CD4-positive, CD25-positive, alpha-beta regulatory T cell (primary cell): ENCODE measurements at places on chromosomes 3 and 15. TPM values are rescaled to one million over a fixed set of nuclear protein-coding genes. Genes with fewer than 3 reads are reported as not detected.

DNA sequence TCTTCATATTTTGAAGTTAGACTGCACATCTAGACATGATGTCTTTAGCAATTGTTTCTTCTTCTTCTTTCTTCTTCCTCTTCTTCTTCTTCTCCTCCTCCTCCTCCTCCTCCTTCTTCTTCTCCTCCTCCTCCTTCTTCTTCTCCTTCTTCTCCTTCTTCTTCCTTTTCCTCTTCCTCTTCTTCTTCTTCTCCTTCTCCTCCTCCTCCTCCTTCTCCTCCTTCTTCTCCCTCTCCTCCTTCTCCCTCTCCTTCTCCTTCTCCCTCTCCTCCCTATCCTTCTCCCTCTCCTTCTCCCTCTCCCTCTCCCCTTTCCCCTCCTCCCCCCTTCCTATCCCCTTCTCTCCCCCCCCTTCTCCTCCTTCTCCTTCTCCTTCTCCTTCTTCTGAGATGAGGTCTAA lies 21.9 kb downstream of the TCF12 start:
- H3K4me3 ChIP-seq, result no peak overlapping the region
- H3K4me1 ChIP-seq, result peaks cover 6% of the 10 kb centered on the region
- peaks cover 3% of the 10 kb centered on the region for H3K36me3 ChIP-seq
- H3K27me3 ChIP-seq, result no peaks in the 10 kb centered on the region

CCR9 gene
- polyA plus RNA-seq, result 11.3 TPM

DNA sequence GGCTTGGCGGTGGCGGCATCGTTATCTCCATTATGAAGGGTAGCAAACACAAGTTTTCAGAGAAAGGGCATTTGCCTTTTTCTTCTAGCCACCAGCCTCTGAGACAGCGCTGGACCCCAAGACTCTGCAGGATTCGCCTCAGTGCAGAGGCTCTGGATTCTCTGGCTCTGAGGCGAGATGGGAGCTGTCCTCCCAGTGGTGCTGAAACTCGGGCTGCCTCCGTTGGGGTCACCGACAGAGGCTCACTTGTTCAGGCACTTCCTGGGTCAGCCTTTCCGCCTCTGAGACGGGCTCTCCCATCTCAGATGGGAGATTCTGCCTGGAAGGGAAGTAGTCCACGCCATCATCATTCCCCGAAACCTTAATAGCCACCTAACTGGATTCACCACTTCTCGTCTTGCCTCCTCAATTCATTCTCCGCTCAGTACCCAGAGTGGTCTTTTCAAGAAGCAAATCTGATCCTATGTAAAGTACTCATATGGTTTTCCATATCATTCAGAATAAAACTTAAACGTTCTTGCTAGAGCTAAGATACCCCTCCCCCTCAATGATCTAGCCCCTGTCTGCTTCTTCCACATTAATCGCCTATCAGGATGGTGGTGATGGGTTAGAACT lies 76.9 kb downstream of the RHCG start:
- no peak overlapping the region for H3K27ac ChIP-seq
- H3K4me1 ChIP-seq, result peaks cover 7% of the 10 kb centered on the region
- H3K36me3 ChIP-seq, result no peaks in the 10 kb centered on the region

GRCh38 chr3:46705022-46705530 lies 3.9 kb downstream of the TMIE start:
- H3K27me3 ChIP-seq, result peaks cover 3% of the 10 kb centered on the region
- peaks cover 8% of the 10 kb centered on the region for H3K4me1 ChIP-seq
- no peak overlapping the region for H3K4me3 ChIP-seq
- DNase-seq, result peak; percentile 68
- no peaks in the 10 kb centered on the region for H3K36me3 ChIP-seq
- H3K27ac ChIP-seq, result no peak overlapping the region

- H3K27me3 ChIP-seq, result no peaks in the 10 kb centered on the region
- H3K4me1 ChIP-seq, result peaks cover 22% of the 10 kb centered on the region
- no peak overlapping the region for H3K4me3 ChIP-seq
- no peak overlapping the region for H3K27ac ChIP-seq
- no peaks in the 10 kb centered on the region for H3K36me3 ChIP-seq
Measured at GRCh38 chr3:146539315-146539714, 5.1 kb downstream of the PLSCR1 start.

- H3K36me3 ChIP-seq, result no peaks in the 10 kb centered on the region
- H3K27me3 ChIP-seq, result no peaks in the 10 kb centered on the region
- no peak overlapping the region for H3K27ac ChIP-seq
- no peak overlapping the region for H3K4me3 ChIP-seq
Measured at GRCh38 chr15:71180986-71181853, 65.9 kb downstream of the THSD4 start.

CCDC33 gene
- not detected for polyA plus RNA-seq

GRCh38 chr3:49024449-49024848 lies 2.5 kb downstream of the NDUFAF3 start:
- no peak for DNase-seq
- no peak overlapping the region for H3K27ac ChIP-seq
- no peak overlapping the region for H3K4me3 ChIP-seq
- H3K36me3 ChIP-seq, result peaks cover 40% of the 10 kb centered on the region

GP9 gene
- not detected for polyA plus RNA-seq

DNA sequence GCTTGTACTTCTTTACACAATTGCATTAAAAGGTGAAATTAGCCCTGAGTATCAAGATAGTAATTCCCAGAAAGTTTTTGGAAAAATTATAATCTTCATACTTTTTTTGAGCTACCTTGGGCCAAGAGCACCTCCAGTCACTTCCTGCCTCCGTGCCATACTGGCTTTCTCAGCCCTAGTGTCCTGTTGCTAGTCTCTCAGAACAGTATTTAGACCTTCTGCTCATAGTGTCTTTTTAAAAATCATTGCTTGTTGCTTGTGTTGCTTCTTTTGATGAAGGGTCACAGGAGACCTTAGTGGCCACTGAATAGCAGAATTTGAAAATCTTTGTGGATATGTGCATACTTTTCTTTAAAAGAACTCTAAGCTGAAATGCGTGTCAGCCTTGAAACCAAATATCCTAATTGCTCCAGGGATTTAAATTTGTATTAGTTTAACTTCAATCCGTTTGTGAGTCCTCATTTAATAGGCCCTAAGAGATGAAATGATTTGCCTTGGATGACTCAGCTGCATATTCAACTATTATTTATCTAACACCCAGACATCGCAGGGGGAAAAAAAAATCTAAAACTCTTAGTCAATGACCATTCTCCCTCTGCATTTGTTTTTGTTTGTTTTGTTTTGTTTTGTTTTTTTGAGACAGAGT lies 29.1 kb upstream of the LXN start:
- H3K4me3 ChIP-seq, result no peak overlapping the region
- DNase-seq, result no peak
- peaks cover 5% of the 10 kb centered on the region for H3K36me3 ChIP-seq
- H3K27me3 ChIP-seq, result no peaks in the 10 kb centered on the region

DNA sequence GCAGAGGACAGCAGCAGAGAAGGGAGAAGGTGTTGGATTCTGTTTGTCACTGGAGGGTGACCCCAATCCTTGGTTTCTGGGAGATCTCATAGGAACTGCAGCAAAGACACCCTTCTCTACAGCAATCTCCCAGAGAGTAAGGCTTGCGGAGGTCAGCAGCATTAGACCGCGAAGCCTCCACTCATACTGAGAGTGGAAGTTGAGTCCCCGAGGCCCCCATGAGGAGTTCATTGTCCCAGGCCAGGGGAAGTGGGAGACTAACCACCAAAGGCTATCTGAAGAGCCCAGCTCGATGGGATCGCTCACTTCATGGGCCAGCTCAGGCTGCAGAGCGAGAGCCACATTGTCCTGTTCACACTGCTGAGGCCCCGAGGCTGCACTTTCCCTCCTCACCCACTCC lies 44.6 kb downstream of the GLDN start:
- H3K27ac ChIP-seq, result no peak overlapping the region
- DNase-seq, result no peak
- H3K27me3 ChIP-seq, result no peaks in the 10 kb centered on the region
- no peak overlapping the region for H3K4me3 ChIP-seq
- H3K4me1 ChIP-seq, result no peaks in the 10 kb centered on the region

DNA sequence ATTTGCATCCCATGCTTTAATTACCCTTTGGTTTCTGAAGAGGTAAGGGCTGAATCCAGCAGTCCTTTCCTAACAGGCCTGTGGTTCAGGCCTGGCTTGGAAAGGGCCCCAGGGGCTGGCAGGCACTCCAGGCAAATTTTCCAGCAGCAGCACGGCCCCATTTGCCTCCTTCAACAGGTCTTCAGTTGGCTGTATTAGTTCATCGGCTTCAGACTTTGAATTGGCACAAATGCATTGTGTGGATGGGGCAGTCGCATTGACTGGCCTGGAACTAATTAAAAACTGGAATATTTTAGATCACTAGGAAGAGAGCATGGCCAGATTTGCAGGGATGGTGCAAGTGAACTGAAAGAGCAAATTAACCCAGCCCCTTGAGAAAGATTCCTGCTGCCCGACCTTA lies 207.8 kb upstream of the MCTP2 start:
- no peak overlapping the region for H3K27ac ChIP-seq
- no peak for DNase-seq
- H3K4me1 ChIP-seq, result no peaks in the 10 kb centered on the region
